SHP77 treated with DMSO at 0.1 percent for 48 hours (cell line): ENCODE measurements at places on chromosomes 16 and 17.

GRCh38 chr17:10018461-10018891, 113.4 kb upstream of the RCVRN start:
- no peak for DNase-seq

DNA sequence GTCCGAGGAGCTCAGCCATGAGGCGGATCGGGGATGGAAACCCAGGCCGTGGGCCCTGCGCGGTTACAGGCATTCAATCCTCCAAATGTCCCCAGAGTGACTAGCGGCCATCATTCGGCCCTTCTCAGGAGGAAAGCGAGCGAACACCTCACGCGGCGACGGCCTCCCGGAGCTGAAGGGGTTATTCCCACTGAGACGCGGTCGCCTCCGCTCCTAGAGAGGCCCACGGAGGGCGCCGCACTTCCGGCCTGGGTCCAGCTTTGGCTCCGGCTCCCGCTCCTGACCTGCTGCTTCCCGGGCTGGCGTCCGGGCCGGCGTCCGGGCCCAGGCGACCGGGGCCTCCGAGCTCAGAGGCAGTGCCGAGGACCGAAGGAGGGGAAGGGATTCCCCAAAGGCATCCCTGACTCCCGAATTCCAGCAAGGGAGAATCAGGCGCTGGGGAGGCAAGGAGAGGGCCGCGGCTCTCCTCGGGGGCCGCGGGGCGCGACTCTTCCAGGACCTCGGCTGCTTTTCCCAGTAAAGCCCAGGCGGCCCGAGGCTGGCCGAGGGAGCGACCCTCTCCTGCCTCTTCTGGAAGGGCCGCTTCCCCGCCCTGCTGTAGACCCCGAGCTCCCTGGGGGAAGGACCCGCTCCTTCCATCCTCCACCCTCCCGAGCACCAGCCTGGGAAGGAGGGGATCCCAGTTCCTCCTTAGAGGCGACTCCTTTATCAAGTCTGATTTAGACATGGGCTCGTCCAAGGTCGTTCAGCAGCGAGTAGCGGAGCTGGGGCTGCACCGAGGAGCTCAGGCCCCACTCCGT, 18.6 kb upstream of the ZNF629 start:
- DNase-seq, result peak; percentile 73

DNA sequence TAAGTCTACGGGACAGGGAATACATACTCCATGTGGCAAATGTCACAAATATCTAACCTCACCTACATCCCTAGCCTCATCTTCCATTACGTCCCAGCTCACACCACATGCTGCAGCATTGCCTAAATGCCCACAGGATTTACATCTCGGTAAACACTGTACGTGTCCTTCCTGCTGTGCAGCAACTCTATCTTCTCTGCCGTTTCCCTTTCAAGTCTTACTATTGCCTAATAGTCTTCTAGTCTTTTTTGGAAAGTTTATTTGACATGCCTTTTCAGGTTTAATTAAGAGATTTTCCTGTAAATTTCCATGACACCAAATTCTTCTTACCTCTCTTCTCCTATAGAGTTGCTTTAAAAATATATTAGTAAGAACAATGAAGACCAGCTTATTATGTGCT, 120.5 kb downstream of the HS3ST4 start:
- DNase-seq, result no peak

GRCh38 chr17:28407974-28408306, 1.9 kb upstream of the SLC46A1 start:
- no peak for DNase-seq

DNA sequence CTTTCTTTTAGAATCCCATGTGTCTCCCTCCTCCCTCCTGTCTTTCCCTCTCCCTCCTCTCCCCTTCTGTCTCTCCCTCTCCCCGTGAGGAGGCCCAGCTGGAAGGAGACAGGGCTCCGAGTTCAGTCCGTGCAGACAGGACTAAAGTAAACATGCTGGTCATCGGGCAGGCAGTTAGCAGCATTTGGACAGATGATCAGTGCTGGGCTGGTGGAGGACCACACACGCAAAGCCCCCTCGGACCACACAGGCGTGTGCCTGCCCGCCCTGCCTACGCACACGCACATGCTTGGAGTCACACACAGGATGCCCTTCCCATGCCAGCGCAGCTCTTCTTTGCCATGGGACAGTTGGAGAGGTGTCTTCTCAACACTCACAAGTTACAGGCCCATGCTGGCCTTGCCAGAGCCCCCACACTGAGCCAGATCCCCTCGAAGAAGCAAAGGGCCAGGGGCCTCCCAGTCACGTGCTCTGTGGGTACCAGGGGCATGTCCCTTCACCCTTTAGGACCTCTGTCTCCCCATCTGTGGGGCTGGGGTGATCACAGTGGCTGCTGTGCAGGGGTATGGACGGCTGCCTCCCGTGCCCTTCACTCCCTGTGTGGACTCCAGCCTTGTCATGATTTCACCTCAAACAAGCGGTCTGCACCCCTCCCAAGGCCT, 215.7 kb upstream of the FOXF1 start:
- no peak for DNase-seq

- no peak for DNase-seq
Observed at GRCh38 chr17:82152114-82152513, 54.1 kb upstream of the FASN start.

DNA sequence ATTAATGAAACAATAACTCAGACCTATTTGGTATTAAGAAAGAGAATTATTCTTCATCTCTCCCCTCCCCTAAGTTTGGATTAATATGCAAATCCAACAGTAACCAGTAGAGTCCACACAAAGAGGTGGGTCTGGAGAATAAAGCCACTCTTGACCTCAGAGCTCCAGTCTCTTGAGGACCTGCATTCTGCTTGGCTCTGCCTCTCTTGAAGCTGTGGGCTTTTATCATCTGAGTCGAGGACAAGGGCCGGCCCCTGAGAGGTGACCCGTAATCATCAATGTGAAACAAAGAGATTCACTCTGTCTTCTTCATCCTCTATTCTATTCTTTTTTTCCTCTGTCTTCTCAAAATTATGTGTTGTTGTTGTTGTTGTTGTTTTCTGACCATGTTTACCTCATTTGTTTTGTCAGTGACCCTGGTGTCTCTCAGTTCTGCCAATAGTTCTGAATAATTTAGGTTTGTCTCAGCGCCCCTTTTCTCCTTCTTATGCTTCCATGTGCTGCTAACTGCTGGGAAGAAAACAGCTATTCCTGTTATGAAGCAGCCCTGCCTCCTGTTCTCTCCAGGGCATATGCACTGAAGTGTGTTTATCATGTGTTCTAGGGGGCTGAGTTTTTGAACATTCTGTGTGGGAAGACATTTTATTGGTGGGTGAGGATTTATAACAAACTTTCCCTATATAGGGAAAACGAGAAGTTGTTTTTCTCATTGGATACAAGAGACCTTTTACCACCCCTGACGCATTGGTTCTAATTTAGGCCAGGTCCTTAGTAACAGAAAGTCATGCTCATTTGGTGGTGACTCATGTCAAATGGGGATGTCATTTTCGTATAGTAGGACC, 135.8 kb downstream of the TRIM37 start:
- DNase-seq, result no peak
